ENCODE measurements at places on chromosomes 13 and 19.
A peak's percentile ranks its signal among the peaks of the same experiment; 100 is the strongest.

DNA sequence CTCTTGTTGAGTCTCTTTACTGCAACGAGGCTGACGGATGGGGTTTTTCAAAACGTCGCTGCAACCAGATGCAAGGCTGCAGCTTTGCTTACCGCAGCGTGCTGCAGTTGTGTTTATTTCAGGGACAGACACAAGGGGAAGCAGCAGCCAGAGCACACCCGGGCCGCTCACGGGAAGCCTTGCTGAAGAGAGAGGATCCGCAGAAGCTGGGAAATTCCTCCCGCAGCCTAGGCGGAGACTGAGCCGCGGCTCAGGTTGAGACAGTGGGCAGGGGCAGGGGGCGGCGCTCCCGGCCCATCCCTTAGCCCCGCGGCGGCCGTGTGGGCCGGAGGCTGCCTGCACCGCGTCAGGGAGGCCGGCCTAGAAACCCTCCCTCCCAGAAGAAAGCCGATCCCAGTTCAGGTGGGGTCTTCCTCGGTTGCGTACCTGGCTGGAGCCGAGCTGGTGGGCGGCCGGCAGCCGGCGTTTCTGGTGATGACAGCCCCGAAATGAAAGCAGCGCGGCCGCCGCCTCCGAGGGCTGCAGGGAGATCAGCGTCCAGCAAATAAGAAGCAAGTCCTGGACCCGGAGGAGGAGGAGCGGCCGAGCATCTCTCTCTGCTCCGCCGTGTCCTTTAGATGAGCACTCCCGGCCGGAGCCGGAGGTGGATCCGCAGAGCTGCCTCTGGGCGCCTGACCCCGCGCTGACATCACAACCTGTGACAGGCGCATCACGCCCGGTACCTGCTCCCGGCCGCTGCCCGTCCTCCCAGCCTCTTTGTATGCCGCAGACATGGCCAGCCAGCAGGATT, at the start of gene FRY:
Gene FRY (plus strand): TSS at position 750 of the 790 bp plus-strand sequence. CDS start 22 bp downstream, at position 772.
- peak; percentile 23 for DNase-seq

DNA sequence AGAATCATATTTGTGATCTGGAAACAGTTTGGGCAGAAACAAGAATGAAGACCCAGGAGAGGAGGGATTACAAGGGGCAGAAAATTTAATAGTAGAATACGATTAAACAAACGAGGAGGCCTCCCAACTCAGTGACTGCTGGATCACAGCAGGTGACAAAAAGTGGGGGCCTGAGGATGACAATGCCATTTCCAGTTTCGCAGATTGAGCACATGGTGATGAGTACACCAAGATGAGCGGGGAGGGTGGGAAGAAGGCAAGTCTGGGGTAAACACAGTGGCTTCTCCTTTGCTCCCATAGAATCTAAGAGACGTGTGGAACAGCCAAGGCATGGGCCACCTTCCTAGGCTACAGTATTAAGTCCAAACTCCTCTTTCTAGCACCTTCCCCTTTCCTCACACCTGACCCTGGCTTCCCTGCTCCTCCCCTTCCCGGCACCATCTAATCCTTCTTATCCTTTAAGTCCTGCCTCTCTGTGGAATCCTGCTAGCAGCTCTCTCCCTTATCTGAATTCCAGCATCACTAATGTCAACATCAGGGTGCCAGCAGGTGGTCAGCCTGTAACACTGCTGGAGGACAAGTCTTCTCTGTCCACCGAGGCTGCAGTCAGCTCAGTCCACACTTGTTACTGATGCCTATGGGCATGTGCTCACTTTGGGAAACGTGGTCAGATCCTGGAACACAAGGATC, 13.5 kb downstream of the ATP7B start:
- DNase-seq = no peak

DNA sequence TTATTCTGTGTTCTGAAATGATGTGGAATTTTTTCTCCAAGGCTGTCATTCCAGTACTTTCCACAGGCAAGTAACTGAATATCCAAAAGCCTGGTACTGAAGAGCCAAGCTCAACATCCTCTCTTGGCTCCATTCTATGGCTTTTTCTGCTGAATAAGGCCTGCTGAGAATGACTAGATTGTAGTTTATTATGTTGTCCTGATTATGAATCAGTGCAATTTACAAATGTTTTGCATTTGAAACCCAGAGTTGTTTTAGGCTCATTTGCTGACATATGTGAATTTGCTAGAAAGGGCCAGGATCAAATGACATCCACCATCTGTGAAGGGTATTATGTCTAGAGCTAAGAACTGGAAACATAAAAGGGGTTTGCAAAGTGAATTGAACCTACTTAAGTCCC, 596.6 kb downstream of the KCTD12 start:
- DNase-seq = no peak

- DNase-seq = no peak
Measured at GRCh38 chr13:113652404-113653263, 5.4 kb downstream of the ATP4B start.

DNA sequence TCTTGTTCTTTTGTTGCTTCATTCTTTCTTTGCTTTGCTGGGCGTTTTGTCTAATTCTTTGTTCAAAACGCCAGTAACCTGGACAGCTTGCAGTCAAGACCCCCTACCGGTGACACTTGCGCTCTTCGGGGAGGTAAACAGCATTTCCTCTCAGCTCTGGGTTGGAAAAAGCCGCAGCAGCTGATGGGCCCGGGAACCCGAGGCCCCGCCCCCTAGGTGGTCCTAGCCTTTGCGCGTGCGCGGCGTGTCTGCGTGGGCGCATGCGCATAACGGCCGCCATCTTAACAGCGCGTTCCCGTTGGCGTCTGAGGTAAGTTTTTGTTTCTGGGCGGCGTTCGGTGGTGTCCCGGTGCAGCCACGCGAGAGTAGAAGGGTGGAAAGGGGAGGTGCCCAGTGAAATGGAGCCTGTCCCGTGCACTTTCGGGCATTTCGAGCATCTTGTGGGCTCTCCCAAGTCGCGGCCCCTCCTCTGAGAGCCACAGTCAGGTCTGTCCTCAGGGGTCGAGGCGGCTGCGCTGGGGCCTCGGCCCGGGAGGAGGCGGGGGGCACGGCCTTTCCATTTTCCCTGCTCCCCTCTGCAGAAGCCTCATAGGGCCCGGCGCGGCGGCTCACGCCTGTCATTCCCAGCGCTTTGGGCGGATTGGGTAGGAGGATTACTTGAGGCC, at the start of gene ZNF559:
Gene ZNF559 (plus strand): TSS at position 261 of the 665 bp plus-strand sequence. CDS start 14,371 bp downstream, outside the sequence.
- DNase-seq = peak; percentile 96

DNA sequence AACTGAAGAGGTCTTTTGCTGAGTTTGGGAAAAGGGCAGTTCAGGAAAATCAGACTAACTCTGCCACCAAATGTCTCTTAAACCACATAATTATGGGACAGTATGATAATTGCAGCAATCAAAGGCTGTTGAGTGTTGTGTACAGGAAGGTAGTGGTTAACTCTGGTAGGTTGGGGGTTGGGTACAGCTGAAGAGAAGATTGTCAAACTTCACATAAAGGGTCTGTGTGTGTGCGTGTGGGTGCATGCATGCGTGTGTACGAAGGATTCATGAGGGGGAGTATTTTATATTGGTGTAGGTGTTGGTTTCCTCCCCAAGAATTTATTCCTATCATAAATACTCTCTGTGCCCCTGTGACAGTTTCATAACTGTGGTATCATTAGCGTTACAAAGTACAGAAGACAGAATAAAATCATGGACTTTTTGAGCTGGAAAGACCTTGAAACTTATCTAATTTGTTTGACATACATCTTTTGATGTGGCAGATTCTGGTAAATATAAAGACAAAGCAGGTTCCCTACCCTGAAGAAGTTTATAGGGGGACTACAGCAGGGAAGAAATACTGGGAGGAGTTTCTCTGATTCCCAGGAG, 94.1 kb downstream of the PCCA start:
- no peak for DNase-seq

DNA sequence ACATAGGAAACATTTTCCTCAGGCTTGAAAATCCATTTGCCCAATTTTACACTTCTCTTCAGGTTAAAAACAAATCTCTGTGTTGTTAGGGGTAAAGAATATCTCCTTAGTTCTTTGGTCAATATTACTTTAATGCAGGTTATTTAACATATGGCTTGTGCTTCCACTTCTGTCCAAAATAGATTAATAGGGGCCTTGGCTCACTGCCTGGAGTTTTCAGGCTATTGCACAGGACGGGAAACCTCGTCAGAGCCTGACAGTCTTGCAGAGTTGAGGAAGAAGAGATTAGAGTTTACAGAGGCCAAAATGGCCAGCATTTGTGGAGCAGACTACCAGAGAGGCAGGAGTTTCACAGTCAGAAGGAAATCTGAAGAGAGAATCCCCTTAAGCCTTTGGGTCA, 863.9 kb upstream of the GPC6 start:
- no peak for DNase-seq

DNA sequence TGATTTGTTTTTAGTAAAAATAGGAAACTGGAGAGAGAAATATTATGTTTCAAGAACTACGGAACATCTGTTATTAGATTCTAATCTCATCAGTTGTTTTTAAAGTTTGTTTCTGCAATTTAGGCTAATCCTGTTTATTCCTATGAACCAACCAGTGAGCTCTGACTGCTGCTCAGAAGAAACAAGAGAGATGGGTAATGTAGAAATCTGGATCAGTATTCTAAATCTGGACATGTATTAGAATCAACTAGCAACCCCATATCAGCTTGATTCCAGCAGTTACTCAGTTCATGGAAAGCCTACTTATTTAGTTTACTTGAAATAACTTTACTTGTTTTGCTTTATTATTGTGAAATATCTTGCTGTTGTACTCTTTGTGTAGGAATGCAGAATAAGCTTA, 115.2 kb downstream of the TNFRSF19 start:
- no peak for DNase-seq

GRCh38 chr19:32404933-32405430, 588 bp upstream of the DPY19L3 start:
- no peak for DNase-seq

- DNase-seq = no peak
Measured at GRCh38 chr13:24670961-24671381, 9.2 kb upstream of the ATP12A start.

DNA sequence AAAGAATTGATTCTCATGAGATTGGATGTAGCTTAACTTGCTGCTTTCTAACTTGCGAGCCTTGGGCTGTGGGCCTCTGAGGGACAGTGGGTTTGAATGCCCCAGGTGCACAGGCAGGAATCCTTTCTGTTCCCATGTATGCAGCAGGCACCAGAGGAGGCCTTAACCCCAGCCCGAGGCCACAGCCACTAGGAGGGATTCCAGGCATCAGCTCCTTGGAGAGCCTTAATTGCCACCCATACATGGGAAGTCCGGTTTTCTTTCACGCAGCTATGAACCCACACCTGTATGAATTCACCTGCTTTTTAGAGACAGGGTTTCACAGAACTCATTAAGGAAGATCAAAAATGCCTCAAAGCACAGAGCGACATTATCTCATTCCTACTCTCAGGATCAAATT, 117.9 kb downstream of the CRYL1 start:
- DNase-seq = no peak

DNA sequence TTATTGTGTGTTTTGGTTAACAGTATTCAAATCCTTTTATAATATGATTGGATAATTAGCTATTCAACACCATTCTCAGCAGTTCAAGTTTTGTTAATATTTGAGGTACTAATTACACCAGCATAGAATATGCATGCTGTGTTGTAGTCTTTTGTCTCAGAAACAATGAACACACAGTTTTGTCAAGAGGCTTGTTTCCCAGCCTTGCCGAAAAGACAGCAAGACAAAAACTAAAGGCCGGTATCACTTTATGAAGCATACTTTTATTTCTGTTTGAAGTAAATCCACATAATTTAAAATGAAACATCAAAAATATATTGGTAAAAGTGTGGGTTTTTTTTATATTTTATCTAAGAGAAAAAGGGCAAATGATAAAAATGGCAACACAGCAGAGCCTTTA, 7.5 kb downstream of the GPR180 start:
- no peak for DNase-seq

DNA sequence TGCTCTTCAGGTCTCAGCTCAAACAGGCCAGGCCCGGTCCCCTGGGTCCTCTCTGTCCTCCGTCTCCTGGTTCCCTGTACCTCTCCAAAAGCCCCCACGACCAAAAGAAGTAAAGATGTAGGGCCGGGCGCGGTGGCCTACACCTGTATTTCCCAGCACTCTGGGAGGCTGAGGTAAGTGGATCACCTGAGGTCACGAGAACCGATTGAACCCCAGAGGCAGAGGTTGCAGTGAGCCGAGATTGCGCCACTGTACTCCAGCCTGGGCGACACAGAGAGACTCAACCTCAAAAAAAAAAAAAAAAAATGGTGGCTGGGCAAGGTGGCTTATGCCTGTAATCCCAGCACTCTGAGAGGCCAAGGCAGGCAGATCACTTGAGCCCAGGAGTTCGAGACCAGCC, 22.0 kb upstream of the BCL3 start:
- no peak for DNase-seq

GRCh38 chr19:29532956-29533355, 7.2 kb downstream of the VSTM2B start:
- DNase-seq = no peak

DNA sequence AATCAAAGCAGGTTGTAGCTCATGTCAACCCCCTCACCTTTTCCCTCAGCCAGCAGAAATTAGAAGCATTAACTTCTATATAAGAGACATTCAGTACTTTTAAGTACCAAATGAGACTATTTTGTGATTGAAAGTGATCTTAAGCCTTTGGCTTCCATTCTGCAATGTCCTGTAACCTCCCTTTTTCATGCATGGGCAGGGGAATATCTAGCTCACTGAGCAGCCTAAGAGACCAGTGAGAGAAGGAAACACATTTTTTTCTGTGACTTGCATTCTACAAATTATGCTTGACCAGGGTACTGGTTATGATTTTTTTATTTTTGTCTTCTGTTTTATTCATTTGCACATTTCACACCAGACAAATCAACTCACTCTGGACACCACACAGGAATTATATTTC, 369.6 kb downstream of the KCTD12 start:
- no peak for DNase-seq

- DNase-seq = no peak
Measured at GRCh38 chr13:108034909-108035410, 180.4 kb downstream of the LIG4 start.

DNA sequence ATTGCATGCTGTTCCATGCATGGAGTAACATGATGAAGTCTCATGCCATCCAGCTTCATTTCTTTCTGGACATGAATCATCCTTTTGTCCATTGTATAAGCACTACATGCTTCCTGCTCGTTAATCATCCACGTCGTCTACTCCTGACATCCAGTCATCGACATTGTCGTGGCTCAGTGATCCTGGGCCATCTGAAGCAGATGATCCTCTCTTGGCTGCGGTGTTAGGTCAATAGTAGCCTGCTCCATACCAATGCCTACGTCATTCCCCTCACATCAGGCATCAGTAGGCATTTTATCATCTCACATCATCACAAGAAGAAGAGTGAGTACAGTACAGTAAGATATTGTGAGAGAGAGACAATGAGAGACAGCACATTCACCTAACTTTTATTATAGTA, 7.9 kb upstream of the MYO16 start:
- DNase-seq = no peak

All from stimulated activated CD4-positive, alpha-beta T cell treated with anti-CD3 and anti-CD28 coated beads, Interleukin-1b, Interleukin-23, amount 100 ng/mL, for 4 hours (primary cell).